Progenitor cell of endocrine pancreas (in vitro differentiated cells): ENCODE measurements at places on chromosomes 5 and 9. TPM values are rescaled to one million over a fixed set of nuclear protein-coding genes. Genes with fewer than 3 reads are reported as not detected.

The EQTN gene
- 1.1 and 1.4 TPM in 2 replicates for total RNA-seq

The FCN2 gene
- total RNA-seq = not detected in 2 replicates

The LRRC26 gene
- total RNA-seq = 0.89 and 1.00 TPM in 2 replicates

The IFNK gene
- not detected in 2 replicates for total RNA-seq

The BARHL1 gene
- total RNA-seq = not detected in 2 replicates

The NUTM2G gene
- not detected in 2 replicates for total RNA-seq

The TAF11L10 gene
- total RNA-seq = not detected in 2 replicates

The ENTPD2 gene
- total RNA-seq = 0.19 and 0.51 TPM in 2 replicates

The ESM1 gene
- not detected in 2 replicates for total RNA-seq

The PALM2AKAP2 gene
- total RNA-seq = 0.51 and 0.74 TPM in 2 replicates

The INPP5E gene
- total RNA-seq = 25.1 and 26.2 TPM in 2 replicates

The CARD19 gene
- total RNA-seq = 19.3 and 20.4 TPM in 2 replicates

The STC2 gene
- total RNA-seq = 12.2 and 20.2 TPM in 2 replicates

The SPINK4 gene
- total RNA-seq = 0.91 TPM in 1 of 2 replicates, not detected in the other

The AGXT2 gene
- not detected in 2 replicates for total RNA-seq

The OR1J2 gene
- total RNA-seq = not detected in 2 replicates

The UBE2B gene
- total RNA-seq = 80.0 and 81.3 TPM in 2 replicates

The MVB12B gene
- total RNA-seq = 34.6 and 34.8 TPM in 2 replicates

The CLIC3 gene
- total RNA-seq = 0.64 TPM in 1 of 2 replicates, not detected in the other

The PFN3 gene
- not detected in 2 replicates for total RNA-seq

The ADAMTS2 gene
- total RNA-seq = 2.1 and 2.5 TPM in 2 replicates

GRCh38 chr5:56557198-56557597 is 258.2 kb upstream of the MAP3K1 start:
- no peak for DNase-seq

GRCh38 chr5:160660132-160660531 is 191.9 kb downstream of the ATP10B start:
- no peak for DNase-seq

DNA sequence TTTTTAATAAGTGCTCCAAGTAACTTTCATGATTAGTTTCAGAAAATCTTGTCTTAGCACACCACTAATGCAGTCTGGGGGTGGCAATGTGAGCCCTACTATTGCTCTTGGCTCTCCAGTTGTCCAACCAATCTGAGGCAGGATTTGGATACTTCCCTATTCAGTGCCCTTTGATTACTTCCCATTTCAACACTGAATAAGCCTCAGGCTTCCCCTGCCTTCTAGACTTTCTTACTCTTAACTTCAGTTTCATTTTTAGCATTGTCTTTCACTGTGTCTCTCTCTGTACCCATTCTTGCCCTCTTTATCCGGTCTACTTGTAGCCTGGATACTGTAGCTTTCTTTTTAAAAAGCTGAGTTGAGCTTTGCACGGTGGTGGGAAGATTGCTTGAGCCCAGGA is 186.1 kb downstream of the C9orf152 start:
- DNase-seq = no peak

- DNase-seq = no peak
Measured at GRCh38 chr9:31103836-31104235, 1280.6 kb upstream of the ACO1 start.

- DNase-seq = no peak
Measured at GRCh38 chr5:169248550-169248949, 52.4 kb downstream of the SLIT3 start.

- DNase-seq = no peak
Measured at GRCh38 chr9:115349542-115349941, 231.6 kb upstream of the TNC start.

DNA sequence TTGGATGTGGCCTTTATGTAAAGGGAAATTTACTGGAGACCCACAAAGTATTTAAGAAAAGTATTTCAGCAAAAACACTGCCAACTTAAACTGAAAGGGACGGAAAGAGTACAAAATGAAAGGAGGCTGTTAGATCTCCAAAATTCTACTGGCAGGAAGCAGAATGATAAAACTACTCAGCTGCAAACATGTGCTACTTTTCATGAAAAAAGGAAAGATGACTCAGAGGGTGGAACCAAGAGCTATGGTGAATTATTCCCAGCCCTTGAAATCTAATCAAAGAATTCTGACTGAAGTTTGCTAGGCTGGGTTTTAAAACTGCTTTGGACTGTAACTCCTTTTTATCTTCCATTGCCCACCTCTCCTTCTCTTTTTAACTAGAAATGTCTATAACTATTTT is 58.6 kb upstream of the ZBED3 start:
- no peak for DNase-seq

DNA sequence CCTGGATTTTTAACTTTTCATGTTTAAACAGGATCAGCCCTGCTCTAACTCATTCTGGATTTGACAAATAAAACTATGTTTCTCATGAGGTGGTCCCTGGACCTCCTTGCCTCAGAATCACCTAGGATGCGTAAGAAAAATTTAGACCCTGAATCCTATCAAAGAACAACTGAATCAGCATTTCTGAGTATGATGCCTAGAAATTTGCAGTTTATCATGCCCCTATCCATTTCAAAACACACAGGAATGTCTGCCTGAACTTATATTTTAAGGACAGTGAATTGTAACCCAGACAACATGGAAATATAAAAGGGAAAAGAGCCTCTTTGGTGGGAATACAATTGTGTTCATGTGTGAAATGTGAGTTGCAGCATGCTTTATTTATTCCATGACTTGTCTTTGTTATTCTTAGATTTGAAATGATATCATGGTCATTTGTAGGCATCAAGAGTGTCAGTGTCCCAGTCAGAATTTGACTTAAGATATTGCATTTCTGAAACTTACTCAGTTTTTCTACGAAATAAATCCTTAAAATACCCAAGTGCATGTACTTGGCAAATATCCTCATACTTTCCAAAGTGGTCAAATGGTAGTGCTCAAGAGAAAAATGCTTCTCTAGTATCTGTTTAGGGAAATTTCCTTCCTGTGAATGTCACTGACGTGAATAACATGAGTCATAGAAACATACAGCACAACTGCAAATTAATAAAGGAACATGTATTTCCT is 144.3 kb downstream of the GIN1 start:
- DNase-seq = no peak

- DNase-seq = no peak
Measured at GRCh38 chr5:175687231-175687701, 29.4 kb downstream of the HRH2 start.

- DNase-seq = no peak
Measured at GRCh38 chr5:134494780-134495179, 30.7 kb upstream of the JADE2 start.

- DNase-seq = no peak
Measured at GRCh38 chr5:83496626-83497025, 25.1 kb downstream of the VCAN start.

- no peak for DNase-seq
Measured at GRCh38 chr9:113454914-113455761, 8.4 kb upstream of the RGS3 start.

- no peak for DNase-seq
Measured at GRCh38 chr5:111563031-111563822, 50.9 kb upstream of the STARD4 start.

GRCh38 chr9:88889386-88889785 is 101.9 kb upstream of the S1PR3 start:
- no peak for DNase-seq

DNA sequence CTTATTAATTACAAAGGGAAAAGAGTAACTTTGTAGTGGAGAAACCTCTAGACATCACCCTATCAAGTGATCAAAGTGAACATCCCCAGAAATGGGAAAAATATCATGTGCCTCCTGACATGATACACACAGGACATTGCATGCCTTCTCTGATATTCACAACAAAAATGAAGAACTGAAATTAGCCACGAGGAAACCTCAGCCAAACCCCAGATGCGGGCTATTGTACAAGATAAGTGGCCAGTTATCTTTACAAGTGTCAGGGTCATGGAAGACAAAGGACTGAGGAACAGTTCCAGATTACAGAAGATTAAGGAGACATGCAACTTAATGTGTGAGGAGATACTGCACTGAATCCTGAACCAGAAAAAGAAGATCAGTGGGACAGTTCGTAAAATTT is 23.8 kb upstream of the NPM1 start:
- no peak for DNase-seq

DNA sequence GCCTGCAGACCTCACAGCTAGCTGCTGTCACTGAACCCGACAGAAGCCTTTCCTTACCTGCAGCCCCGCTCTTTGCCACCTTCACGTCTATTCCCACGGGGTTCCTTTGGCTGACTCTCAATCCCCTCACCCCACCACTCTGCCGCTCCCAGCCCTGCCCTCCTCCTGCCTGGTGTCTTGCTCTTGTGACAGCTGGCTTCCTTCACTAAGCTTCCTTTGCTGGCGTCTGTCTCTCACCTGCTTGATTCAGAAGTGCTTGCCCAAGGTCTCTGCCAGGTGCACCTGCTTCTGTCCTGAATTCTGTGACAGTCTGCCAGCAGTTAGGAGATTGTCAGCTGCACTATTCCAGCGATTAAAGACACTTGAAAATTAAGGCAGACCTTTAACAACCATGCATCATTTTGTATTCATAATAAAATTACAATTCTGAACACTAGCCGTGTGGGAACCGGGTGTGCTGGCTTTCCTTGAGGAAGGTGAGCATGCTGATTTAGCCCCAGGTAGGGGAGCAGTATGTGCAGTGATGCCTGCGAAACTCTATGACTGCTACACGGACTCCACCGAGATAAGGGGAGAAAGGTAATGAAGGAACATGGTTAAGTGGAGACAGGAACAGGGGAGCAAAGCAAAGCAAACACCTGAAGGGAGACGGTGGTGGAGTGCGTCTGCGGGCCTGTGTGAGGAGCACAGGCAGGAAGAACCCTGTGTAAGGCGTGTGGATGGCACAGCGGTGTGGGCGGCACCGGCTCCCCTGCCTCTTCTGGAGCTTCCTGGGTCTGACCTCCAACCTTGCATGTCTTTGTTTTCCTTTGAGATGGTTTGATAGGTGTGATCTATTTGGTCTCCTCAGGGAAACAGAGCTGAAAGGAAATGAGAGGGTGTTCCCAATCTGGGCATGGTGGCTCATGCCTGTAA is 80.1 kb upstream of the CACNA1B start:
- DNase-seq = no peak

- DNase-seq = no peak
Measured at GRCh38 chr9:98842510-98842909, 35.0 kb downstream of the GALNT12 start.

DNA sequence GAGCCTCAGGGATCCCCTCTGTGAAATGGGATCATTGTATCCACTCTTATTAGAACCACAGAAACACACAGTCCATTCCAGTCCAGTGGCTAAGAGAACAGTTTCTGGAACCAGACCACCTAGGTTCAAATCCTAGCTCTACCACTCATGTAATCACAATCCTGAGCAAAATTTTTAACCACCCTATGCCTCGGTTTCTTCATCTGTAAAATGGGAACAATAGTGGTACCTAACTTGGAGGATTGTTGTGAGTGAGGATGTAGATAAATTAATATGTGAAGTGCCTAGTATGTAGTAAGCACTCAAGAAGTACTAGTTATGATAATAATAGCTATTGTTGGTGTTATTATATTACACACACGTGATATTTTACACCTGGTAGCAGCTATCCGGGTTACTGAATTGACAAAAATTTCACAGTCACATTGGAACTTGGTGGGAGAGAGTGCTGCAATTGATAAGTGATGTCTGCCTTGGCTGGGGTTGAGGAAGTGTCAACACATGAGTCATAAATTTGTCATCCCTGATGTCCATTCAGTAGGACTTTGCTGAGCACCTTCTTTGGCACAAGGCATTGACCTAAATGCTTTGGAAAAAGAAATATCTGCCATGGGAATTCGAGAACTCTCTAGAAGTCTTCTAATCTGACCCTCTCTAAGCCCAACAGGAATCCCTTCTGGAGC is 68.4 kb downstream of the COL27A1 start:
- DNase-seq = no peak

GRCh38 chr9:129712634-129713401 is 40.0 kb downstream of the PTGES start:
- DNase-seq = no peak

DNA sequence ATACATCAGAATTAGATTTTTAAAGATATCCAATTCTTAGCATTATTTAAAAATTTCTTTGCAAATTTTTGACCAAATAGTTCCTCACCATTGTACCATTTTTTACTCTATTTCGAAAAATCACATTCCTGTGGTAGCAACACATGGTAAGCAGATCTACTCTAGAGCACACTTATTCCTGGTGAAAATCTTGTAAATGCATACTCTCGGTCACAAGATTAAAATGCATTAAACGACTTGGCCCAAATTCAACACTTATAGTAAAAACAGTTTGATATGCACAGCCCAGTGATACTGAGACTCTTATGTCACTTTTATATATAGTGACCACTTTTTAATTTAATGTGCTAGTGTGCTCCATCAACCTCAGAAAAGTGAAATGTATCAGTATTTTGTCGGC is 208.8 kb upstream of the TARS1 start:
- no peak for DNase-seq

DNA sequence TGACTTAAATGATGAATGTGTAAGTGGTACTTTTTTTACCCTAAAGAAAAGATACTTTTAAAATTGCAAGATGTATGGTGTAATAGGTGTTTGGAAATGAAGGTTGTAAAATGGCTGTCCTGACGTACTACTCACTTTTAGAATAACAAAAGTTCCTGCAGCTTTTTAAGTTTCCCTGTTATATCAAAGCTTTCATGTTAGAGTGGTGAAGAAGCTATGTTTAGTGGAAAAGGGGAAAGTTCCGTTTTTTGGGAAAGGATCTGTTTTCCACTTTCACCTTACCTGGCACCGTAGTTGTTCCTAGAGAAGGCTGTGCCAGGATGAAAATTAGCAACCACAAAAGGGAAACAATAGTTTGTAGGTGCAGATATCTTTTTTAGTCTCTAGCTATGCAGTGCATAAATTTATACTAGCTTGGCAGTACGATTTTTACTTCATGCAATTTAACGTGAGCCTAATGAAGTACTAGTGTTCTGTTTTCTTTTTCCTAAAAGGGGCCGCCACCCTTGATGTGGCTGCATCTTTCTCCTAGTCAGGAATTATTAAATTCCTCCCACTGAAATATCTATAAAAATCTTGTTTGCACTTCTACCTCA is 1.3 kb downstream of the TNPO1 start:
- DNase-seq = no peak

DNA sequence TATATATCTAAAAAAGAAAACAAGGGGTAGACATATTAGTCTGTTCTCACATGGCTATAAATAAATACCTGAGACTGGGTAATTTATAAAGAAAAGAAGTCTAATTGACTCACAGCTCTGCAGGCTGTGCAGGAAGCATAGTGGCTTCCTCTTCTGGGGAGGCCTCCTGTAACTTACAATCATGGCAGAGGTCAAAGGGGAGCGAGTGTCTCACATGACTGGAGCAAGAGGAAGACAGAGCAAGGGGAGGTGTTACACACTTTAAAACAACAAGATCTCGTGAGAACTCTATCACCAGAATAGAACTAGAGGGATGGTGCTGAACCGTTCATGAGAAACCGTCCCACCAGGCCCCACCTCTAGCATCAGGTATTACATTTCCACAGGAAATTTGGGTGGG is 616.8 kb downstream of the TLE4 start:
- DNase-seq = no peak

GRCh38 chr9:8604201-8604600 is 804.6 kb upstream of the DMAC1 start:
- DNase-seq = no peak

- no peak for DNase-seq
Measured at GRCh38 chr9:98547606-98548005, 161.1 kb downstream of the GABBR2 start.

GRCh38 chr9:73050065-73050816 is 97.4 kb upstream of the ALDH1A1 start:
- no peak for DNase-seq

GRCh38 chr5:33148076-33148513 is 292.7 kb upstream of the TARS1 start:
- DNase-seq = no peak
